ENCODE measurements at places on chromosomes 6 and 20.

GRCh38 chr6:142507065-142507464, 205.3 kb downstream of the ADGRG6 start:
- DNase-seq: no peak

DNA sequence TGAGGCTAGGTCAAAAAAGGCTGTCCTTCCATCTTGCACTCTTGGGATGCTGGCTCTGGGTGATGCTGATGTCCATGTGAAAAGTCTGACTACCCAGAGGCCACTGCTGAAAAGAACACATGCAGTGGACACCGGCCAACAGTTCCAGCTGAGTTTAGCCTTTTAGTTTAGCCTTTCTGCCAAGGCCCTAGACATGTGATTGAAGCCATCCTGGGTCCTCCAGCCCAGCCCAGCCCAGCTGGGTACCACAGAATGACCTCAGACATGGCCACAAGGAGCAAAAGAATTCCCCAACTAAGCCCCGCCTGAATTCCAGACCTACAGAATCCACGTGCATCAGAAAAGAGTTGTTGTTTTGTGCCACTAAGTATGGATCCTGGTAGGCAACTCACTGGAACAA, 17.4 kb downstream of the PIGT start:
- DNase-seq: no peak

DNA sequence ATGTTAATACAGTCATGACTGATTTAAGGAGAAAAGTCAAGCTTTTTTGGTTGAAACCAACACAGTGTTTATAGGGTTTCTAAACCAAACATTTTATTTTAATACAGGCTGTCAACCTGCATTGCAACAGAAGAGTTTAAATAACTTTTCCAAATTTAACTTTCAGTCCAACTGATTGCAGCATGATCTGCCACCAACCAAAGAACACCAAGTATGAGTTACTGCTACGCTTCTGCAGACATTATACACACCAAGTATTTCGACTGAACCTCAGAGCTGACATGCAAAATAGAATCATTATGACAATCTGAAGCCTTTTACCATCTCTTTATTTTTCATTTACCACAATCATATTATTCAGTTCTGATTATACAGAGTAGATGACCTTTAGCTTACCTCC, 151.2 kb upstream of the DST start:
- no peak for DNase-seq

- DNase-seq: no peak
Measured at GRCh38 chr6:142088858-142089216, 43.9 kb upstream of the GJE1 start.

Data from Jurkat, Clone E6-1 (cell line).